ENCODE measurements at places on chromosomes 1 and 21.

GRCh38 chr1:7824701-7825100 is 28.2 kb downstream of the UTS2 start:
- DNase-seq: no peak

GRCh38 chr1:112509005-112509659 is 367 bp downstream of the WNT2B start:
- no peak for DNase-seq

DNA sequence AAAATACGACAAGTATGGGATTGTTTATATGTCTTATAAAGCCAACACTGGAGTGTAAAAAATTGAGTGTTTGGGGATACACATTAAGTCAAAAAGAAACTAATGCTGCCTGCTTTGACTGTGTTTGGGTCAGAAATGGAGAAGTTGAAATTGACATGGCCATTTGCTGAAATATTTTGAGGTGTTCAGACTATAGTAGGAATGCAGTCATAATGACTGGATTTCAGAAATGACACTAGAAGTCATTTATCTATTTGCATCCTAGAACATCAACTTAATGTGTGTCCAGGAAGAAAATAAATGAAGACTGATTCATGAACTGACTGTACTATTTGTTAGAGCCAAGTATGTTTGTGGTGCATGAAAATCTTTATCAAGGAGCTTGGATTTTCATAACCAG is 28.4 kb downstream of the RASAL2 start:
- no peak for DNase-seq

DNA sequence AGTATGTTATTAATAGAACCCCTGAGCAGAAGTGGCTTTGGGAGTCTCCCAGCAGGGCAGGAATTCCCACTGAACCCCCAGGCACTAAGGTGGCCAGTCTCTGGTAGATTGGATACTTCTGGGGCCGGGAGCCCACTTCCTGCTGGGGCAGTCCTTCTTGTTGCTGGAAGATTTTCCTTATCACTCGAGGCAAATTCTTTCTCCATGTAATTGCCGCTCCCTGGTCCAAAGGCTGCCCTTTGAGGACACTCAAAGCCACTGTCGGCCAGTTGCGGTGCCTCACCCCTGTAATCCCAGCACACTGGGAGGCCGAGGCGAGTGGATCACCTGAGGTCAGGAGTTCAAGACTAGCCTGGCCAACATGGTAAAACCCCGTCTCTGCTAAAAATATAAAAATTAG is 22.6 kb upstream of the TNFRSF1B start:
- DNase-seq: no peak

DNA sequence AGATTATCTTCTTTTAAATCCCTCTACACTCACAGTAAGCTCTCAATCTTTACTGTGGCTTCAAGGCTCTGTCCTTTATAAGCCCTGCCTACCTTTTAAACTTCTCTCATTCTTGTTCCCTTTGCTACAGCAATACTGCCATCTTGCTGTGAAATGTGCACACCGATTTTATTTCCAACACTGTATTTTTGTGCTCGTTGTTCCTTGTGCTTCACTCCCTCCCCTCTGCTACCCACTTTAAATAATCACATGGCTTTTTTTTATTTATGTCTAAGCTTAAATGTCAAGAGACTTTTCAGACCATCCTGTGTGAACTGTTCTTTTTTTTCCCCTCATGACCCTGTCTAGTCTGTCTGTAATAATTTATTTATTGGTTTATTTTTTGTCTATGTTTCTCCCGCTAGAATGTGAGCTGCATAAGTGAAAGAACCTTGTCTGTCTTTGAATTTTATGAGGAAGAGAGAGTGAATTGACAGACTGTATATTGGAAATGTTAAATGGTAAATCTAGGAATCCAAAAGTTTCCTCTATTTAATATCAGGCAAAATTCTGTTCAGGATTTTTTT is 45.7 kb downstream of the ABCD3 start:
- peak; percentile 41 for DNase-seq

DNA sequence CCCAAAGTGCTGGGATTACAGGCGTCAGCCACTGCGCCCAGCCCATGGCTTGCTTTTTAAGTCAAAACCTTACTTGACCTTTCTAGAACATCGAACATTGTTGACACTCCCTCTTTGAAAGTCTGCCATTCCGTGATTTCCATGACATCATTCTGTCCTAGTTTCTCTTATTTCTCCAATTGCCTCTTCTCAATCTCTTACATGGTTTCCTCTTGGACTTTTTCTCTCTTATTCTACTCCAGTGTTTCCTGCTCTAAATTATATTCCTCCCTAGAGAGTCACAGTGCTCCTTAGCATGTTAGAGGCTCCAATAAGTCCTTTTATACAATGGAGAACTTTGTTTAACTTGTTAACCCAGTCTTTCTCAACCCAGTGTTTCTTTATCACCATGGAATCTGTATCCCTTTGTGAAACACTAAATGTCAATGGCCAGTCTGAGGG is 25.5 kb downstream of the JAM2 start:
- no peak for DNase-seq

- DNase-seq: no peak
Observed at GRCh38 chr21:15029077-15029476, 35.7 kb downstream of the NRIP1 start.

- DNase-seq: no peak
Observed at GRCh38 chr21:36325373-36326010, 5.5 kb downstream of the MORC3 start.

- DNase-seq: no peak
Observed at GRCh38 chr1:91708691-91709090, 177.3 kb downstream of the TGFBR3 start.

DNA sequence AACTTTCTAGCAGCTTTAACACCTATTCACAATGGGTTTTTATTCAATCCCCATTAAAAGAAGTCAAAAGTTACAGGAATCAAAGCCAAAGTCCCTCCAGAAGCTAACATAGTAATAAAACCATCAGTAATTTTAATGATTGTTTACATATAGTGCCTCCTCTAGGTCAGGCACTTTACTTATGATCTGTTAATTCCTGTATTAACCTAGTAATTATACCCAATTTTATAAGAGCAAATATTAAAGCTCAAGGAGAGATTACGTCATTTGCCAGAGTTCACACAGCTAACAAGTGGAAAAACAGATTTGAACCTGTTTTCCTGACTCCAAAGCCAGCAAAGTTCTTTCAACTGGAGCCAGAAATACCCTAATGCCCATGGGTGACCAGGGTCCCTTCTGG is 112.9 kb upstream of the F3 start:
- DNase-seq: no peak

DNA sequence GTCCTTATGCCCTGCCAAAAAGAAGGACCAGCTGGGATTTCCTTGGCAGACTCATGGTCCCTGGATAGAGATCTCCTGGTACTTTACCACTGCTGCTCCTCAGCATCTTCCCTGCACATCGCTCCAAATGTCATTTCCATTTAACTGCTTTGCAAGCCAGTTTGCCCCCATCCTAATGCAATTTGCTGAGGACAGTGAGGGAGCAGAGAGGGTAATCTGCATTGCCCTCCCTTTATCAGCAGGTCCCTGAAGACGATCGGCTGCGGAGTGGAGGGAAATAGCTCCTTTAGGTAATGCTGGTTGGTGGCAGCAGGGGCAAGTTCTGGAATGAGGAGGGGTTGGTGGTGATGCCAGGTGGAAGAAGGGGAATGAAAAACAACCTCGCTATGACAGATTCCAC is 2.7 kb downstream of the PLXNA2 start:
- DNase-seq: no peak

DNA sequence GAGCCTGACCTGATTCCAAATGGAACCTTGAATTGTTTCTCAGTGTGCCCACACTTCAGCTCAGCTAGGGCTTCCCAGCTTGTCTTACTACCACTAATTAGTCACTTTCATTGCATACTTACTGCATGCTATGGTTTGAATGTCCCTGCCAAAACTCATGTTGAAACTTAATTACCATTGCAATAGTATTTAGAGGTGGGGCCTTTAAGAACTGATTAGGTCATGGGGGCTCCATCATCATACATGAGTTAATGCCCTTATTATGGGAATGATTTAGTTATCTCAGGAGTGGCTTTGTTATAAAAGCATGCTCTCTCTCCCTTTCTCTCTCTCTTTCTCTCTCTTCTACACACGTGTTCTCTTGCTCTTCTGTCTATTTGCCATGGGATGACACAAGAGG is 68.3 kb downstream of the NENF start:
- no peak for DNase-seq

DNA sequence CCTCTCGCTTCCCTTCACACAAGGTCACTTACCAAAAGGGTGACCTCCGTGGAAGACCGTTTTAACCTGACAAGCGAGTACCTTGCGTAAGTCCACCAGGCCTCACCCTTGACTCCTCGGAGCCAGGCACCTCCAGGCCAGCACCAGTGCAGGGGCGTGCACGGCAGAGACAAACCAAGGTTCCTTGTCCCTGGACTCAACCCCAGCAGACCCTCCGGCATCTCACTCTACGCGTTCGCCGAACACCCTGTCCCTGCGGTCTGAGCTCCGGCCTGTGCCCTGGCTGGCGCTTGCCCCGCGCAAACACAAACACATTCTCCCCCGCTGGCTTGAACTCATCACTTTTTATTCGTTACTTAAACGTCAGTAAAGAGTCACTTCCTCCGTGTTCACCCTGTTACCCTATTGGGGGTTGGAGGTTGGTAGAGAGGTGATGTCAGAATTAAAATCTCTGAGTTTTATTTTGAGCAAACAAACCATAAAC is 4.5 kb downstream of the TBX15 start:
- DNase-seq: no peak

DNA sequence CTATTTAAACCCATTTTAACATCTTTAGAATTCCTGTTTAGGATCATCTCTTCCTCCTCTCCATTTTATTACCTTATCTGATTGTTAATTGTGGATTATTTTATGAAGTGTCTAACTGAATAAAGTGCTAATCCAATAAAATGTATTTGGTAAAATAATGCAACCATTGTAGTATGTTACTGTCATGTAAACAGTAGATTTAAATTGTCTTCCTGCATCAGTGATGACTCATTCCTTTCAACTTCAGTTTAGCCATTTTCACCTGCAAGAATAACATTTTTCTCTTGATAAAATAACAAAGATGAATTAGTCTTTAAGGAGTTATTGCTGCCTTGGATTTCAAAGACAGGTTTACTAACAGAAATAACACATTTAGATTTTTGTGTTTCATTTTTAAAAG is 5.4 kb downstream of the PPP2R5A start:
- no peak for DNase-seq

- DNase-seq: peak; percentile 72
Observed at GRCh38 chr1:162878000-162878596, 17.1 kb upstream of the CCDC190 start.

DNA sequence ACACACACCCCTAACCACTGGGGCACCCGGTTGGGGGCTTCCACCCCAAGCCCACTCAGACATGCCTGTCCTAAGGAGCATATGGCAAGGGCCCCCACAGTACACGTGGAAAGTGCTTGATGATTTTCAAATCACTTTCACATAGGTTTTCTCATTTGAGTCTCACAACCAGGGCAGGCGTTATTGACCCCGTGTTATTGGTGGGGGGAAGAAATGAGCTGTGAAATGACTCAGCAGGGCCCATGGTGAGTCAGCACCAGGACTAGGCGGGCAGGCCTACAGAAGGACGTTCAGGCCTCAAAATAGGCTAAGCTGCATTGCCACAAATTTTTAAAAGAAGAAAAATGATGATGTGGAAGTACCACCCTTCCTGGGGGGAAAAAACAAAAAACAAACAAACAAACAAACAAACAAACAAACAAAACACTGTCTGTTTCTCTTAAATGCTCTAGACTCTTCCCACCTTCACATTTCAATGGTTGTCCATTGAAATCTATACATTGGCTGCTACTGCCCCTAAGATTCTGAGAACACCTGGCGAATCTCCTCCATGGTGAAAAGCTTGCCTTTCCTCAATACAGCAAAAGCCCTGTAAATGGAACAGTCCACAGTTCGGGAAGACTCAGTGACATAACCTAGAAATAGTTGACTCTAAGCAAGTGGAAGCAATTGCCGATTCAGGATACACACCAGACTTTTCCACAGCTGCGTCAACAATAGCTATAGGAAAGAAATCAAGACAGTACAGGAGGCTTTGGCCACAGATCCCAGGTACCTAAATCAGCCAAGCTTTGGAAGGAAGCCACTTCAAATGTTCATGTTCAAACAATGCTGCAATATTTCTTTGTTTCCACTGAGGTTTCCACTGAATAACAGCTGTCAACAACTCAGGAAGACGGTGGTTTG is 234.7 kb downstream of the TOMM20 start:
- peak; percentile 86 for DNase-seq

DNA sequence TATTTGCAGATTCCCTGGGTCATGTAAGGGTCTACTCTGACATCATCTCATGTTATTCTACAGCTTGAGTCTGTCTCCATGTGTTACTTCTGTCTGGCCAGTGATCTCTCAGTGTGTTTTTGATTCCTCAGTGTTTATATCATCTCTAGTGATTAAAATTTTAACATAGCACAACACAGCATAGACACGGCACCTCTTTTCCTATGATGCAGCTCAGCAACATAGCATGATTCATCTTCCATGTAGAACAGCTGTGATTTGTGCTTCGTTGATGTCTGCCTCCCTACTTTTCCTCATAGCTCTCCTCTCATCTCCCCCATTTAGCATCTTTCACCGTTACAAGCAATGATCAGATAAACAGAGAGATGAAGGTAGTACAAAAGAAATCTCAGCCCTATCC is 163.9 kb upstream of the DPT start:
- DNase-seq: no peak

DNA sequence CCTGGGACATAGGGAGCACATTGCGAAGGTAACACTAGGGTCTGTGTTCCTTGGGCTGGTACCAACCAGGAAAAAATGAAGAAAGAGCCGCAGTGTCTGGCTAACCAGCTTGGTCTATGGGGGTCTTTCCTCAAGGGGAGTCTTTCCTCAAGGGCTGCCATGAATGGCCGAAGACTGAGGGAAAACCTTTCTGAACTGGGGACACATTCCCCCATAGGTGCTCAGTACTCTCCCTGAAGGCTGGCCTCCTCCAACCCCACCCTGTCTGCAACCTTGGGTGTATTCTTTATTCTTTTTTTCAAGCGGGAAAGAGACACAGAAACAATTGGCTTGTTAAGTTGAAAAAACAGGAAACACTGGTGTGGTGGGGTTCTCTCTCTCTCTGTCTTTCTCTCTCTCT is 200.5 kb downstream of the BACH1 start:
- DNase-seq: no peak

DNA sequence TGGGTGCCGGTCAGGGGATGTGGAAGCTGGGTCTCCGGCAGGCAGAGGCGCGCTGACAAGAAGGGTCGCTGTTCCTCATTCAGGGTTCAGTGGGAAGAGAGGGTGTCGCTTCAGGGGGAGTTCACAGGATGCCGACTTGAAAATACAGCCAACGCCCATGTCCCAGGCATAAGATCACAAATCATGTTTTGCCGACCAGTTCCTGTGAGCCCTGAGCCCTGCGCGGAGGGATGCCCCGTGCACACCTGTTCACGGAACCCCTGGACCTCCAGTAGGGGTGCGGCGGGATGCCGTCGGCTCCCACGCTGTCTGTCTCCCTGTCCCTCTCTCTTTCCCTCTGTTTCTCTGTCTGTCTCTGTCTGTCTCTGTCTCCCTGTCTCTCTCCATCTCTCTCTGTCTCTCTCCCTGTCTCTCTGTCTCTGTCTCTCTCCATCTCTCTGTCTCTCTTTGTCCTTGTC is 26.8 kb downstream of the TP73 start:
- no peak for DNase-seq
